ENCODE measurements at places on chromosomes 2 and 18.

DNA sequence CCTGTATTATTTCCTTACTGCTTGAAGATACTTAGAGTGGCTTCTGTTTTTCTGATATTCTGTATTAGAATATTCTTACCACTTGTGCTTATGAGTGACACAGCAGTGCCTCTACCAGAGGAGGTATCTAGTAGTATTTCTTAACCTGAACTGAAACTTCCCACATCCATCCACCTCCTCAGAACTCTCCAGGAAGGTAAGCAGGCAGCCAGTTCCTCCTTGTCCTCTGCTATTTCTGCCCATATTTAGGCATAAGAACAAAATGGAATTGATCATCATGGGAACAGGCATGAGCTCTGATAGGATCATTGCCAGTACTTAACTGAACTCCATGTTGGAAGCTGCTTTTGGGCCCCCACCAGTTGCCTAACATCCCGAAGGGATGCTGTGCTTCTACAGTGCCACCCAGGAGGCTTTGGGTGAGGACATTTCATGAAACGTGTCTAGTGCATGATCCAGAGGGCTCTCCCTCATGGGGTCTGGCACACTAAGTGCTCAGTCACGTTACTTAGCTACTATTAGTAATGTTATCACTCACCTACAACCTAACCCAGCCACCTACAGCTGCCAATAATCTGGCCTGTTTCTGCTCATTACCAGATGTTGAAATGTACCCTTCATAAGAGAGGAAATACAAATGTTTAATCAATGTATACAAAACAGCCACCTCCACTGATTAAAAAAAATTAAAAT, 520.7 kb downstream of the EIPR1 start:
- DNase-seq: no peak

- no peak for DNase-seq
Measured at GRCh38 chr18:49339146-49339545, 121.3 kb downstream of the DYM start.

DNA sequence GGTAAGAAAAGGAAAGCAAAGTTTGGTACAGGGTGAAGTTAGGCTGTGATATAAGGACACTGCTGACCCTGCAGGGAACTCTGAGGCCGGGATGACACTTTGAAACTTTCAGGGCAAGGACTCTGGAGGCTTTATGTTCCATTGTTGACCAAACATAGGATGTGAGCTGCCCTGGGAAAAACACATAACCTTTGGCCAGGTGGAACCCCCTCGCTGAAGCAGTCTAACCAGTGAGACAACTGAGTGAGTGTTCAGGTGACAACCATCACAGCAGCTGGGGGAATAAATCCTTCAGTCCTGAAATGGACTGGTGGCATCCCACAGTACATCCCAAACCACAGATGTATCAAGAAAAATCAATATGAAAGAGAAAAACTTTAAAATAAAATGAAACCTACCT, 280.9 kb upstream of the CDH2 start:
- DNase-seq: no peak

DNA sequence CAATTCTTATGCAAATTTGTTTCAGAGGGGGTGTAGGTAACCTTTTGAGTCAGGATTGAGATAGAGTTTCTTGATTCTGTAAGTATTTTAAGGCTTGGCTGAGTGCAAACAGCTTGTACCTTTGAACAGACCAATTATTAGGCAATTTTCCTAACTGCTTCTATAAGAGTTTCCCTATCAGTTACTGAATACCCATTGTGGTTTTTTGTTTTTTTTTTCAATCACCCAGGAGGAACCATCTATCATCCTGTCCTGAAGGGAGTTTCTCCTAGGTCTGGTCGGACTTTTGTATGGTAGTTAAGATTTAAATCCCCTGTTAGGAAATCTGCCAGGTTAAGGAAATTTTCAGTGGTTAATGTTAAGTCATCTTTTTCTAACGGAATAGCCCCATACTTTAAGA, 319.4 kb upstream of the SLC39A10 start:
- DNase-seq: no peak

GRCh38 chr2:160062292-160063005, at the start of gene PLA2R1:
TSS of gene PLA2R1 (minus strand) at chr2:160062615. CDS start at chr2:160062403, 212 bp downstream.
- DNase-seq: peak; percentile 72

DNA sequence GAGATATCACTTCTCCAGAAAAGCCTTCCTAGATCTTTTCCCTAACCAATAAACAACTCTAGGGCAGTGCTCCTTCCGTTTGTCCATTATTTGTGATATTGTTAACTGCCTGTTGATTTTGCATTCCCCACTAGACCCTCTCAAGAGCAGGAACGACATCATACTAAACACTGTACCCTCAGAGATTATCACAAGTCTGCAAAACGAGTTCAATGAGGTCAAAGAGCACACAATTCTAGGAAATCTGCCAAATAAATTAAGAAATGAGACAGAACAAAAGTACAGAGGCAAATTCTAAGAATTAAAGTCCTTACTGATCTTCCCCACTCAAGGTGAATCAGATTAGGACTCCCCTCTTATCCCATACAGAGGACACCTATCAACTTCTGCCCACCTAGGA, 7.6 kb downstream of the RTTN start:
- no peak for DNase-seq

GRCh38 chr2:162123806-162124758, 28.0 kb downstream of the GCG start:
- peak; percentile 34 for DNase-seq

- no peak for DNase-seq
Measured at GRCh38 chr2:3254442-3254941, 123.1 kb downstream of the EIPR1 start.
